ENCODE measurements at places on chromosomes 2 and 18. TPM values are rescaled to one million over a fixed set of nuclear protein-coding genes. Genes with fewer than 3 reads are reported as not detected.

The TNFAIP6 gene
- 26.5 TPM for total RNA-seq

The CFAP210 gene
- 0.30 TPM for total RNA-seq

The TUBA3E gene
- total RNA-seq: not detected

The CDH2 gene
- 5.4 TPM for total RNA-seq

The CPO gene
- 0.89 TPM for total RNA-seq

The LOXL3 gene
- total RNA-seq: 3.7 TPM

The SLC4A3 gene
- 2.5 TPM for total RNA-seq

The FSIP2 gene
- total RNA-seq: 2.6 TPM

The ANXA4 gene
- total RNA-seq: 33.5 TPM

The PREPL gene
- total RNA-seq: 66.7 TPM

The ZNF2 gene
- total RNA-seq: 4.1 TPM

The TFPI gene
- 44.5 TPM for total RNA-seq

The GCG gene
- total RNA-seq: not detected

The PLCD4 gene
- 2.8 TPM for total RNA-seq

The KCNG2 gene
- 0.49 TPM for total RNA-seq

The CBLN2 gene
- 2.0 TPM for total RNA-seq

The LHCGR gene
- total RNA-seq: 1.5 TPM

The TUBA4B gene
- not detected for total RNA-seq

The SPATS2L gene
- 55.1 TPM for total RNA-seq

Data from skin of body (tissue), 3 donors.